ENCODE measurements at places on chromosomes 3 and 15.
A peak's percentile ranks its signal among the peaks of the same experiment; 100 is the strongest.

GRCh38 chr3:88661433-88661824 is 446.0 kb upstream of the EPHA3 start:
- DNase-seq, result no peak

DNA sequence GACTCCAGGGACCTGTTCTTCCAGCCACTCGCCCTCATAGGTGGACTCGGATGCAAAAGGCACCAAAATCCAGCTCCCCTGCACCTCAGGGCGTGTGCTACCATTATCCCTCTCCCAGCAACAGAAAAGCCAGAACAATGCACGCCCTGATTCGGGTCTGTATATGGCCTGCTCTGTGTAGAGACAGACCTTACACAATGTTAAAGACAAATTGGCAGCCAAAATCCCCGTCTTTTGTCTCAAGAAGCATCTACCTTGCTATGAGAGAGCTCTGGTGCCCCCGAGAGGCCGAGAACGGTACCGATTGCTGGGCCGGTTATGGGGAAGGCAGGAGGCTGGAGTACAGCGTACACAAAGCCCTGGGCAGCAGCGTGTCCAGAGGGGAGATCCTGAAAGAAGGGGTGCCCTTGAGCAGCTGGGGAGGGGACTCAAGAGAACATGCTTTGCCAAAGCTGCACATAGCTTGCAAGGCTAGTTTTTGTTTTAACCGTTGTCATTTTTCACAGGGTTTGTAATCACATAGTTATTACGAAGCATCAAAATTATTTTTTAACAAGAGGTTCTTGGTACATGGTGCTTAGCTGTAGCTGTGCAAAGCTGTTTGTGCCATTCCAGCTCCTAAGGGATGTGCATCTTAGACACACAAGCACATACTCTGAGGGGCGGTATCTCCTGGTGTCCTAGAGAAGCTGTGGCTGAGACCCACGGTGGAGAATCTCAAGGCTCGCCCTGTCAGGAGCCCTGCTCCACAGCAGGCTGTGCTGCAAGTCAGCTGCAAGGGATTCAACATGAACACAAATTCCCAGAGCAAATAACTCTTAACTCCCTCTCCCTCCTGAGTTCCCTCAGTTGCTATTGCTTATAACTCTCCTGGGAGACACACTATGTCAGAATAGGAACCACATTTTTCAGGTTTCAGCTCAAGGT is 461.5 kb upstream of the PPP2R3A start:
- DNase-seq, result peak; percentile 9

GRCh38 chr3:100426067-100426682 is 24.8 kb downstream of the LNP1 start:
- DNase-seq, result no peak

DNA sequence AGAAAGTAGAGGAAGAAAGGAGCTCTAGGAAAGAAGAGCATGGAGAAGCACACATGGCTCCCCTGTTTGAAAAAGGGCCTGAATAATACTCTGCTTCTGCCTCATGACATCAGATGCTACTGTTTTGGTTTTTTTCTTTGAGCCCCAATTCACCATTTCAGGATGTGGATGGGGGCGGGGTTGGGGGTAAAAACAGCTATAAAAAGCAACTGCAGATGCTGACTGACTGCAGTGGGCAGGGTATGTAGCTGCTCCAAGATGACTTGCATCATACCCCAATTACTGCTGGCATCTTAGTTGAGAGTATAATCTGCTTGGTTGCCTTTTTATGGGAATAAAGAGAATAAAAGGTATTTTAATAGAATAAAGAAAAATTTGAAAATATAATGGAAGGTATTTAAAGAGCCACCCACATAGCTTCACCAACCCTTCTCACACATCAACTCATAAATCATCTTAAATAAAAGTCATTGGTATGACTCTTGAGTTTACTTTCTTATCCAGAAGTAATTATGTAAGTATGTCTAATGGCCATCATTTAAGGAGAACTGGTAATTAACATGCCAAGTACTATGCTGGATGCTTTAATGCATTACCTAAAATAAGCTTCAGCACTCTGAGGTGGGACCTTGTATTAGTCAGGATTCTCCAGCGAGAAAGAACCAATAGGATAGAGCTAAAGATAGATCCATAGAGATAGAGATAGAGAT is 36.4 kb upstream of the TMEM45A start:
- no peak for DNase-seq

GRCh38 chr3:143753006-143753405 is 95.3 kb downstream of the SLC9A9 start:
- DNase-seq, result no peak

DNA sequence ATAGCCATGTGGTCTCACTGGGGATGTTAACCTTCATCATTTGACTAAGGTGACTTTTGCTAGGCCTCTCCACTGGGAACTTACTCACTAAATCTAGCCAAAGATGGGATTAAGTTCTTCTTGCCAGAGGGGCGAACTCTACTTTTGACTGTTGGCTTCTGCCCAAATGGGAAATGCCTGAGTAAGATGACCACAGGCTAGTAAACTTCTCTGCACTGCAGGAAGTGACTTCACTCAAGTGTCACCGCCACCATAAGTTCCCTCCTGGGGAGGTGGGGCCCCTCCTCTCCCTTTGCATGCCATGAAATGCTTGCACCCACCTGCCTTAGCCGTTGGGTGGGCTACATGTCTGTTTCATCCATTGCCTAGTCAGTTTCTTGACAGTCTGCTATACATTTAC is 388.3 kb downstream of the FEZF2 start:
- peak; percentile 39 for DNase-seq

- no peak for DNase-seq
Observed at GRCh38 chr3:111351334-111351733, 190.7 kb upstream of the CD96 start.

GRCh38 chr15:45855210-45855906 is 220.5 kb downstream of the SQOR start:
- DNase-seq, result no peak

DNA sequence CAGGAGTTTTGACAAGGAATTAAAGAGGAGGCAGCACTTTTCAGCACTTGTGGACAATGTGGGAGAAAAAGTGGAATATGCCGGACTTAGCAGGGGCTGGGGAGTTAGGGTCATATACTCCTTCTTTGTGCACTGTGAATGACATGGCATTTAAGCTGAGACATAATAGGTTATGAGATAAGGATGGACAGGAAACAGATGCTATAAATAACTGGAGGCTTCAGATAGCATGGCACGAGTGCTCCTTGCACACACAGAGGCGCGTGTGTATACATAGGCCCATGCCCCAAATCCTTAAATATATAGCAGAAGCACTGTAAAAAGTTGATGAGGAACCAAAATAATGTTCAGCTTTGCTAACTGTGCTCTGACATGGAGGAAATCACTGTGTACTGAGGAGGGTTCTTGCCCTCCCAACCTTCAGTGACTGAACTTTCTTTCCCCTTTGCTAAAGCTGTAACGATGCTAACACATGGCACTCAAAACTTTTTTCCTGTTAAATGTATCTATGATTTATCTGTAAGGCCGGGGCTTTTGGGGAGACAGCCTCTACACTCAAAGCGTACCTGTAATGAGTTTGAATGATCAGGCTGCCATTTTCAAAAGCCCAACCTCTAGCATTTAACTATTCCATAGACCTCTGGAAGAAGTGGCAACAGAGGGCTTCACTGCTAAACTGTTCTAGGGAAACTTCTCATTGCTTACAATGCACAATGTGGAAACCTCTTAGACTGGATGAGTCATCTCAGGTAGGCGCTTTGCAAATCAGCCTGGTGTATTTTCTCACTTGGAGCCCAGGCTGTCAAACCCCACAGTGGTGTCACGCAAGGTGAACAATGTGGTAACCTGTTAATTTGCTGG is 784.6 kb downstream of the NR2F2 start:
- no peak for DNase-seq

- DNase-seq, result no peak
Observed at GRCh38 chr3:48012659-48013058, 3.6 kb downstream of the MAP4 start.

DNA sequence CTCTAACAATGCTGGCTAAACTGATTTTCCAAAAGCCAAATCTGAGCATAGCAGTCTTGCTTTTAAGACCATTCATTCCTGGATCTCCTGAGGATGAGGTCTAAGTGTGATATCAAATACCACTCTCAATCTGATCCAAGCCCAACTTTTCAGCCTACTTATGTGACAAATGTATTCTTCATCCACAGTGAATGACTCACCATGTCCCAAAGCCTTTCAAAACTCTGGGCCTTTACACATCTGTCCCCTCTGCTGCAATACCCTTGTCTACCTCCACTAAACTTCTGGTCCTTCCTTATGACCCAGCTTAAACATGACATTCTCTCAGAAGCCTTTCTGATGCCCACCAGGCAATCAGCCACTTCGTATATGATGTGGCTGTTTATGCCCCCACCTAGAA is 4.6 kb downstream of the ANAPC13 start:
- DNase-seq, result no peak

GRCh38 chr3:45617430-45618080 is 23.0 kb downstream of the LIMD1 start:
- DNase-seq, result no peak

DNA sequence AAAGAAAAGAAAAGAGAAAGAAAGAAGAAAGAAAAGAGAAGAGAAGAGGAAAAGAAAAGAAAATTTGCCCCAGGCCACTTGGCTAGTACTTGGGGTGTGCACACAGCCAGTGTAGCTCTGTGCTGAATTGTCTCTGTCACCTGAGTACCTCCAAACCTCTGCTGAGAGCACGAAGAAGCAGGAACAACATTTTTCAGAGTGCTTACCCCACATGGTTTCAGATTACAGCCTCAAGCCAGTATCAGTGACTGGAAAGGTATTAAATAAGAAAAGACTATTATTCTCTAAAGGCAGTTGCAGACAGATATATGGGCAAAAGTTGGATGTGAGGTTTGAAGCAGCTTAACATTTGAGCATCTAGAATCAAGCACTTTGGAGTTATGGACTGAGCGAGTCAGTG is 113.3 kb upstream of the PHLDB2 start:
- no peak for DNase-seq

GRCh38 chr3:119257654-119258410 is 17.2 kb upstream of the B4GALT4 start:
- DNase-seq, result no peak

DNA sequence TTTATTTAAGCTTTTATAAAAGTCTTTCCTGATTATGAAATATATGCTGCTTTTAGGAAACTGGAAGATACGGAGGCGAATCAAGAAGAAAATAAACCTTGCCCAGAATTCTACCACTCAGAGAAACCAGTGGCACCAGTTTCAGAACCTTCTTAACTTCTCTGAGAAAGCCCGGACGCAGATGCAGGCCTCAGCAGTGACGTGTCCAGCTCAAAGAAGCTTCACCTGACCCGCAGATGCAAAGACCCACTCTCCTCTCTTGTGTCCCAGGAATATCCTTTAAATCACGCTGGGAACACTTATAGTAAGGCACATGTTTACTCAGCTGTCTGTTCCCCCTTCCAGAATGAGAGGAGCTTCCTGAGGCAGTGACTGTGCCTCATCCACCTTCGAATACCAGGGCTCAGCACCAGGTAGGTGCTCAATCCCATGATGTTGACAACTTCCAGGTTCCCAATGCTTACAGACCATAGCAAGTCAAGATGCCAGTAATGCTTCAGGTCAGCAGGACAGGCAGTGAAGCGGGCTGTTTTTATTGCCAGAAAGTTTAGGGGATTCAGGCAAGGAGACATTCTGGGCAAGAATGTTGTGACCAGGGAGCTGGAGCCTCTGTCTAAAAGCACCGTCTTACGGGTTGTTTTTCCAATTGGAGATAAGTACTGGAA is 39.9 kb upstream of the LDHAL6B start:
- DNase-seq, result no peak

DNA sequence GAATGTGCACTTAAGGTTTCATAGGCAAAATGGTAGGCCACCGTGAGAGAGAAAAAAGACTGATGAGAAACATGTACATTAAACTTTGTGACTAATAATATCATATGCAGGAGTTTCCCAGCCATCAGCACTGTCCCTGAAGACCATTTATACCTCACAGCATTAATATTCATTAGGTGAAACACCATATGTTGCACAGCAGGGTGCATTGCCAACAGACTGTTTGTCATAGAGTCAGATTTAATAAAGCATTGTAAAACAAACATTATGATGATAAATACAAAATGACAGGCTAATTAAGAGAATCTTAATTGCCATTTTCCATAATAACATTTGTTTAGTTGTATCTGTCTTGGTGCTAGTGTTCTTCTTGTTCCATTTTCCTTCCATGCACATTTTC is 578.3 kb downstream of the EPHA3 start:
- DNase-seq, result no peak

GRCh38 chr3:41431386-41431785 is 232.1 kb downstream of the CTNNB1 start:
- DNase-seq, result no peak

DNA sequence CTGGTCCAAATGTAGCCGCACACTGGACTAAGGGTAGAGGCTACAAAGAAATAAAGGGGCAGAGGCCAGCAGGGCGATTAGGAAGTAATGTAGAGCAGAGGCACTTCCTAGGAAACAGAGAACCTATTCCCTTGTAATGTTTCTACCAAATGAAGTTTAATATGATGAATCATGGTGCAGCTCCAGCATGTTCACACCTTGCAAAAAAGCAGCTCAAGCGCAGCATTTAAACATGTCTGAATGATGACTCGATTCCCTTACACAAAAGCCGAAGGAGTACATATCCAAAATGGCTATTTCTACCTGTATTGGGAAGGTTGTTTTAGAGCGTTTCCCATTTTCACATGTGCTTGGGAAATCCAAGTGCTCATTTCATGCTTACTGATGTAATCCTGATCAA is 204.8 kb downstream of the MECOM start:
- DNase-seq, result no peak

DNA sequence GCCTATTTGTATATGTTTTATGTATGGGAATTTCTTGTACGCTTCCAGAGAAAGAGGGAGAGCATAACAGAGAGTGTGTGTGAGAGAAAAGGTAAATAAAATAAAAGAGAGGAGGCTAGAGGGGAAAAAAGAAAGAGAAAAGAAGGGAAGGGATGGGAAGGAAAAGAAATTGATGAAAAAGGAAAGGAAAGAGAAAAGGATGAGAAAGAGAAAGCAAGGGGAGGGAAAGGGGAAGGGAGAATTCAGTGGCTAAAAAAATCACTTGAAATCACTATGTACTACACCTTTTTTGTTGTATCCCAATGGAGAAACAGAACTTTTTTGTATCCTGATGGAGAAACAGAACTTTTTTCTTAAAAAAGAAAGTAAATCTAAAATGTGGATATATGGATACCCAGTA is 165.5 kb upstream of the MBNL1 start:
- no peak for DNase-seq

DNA sequence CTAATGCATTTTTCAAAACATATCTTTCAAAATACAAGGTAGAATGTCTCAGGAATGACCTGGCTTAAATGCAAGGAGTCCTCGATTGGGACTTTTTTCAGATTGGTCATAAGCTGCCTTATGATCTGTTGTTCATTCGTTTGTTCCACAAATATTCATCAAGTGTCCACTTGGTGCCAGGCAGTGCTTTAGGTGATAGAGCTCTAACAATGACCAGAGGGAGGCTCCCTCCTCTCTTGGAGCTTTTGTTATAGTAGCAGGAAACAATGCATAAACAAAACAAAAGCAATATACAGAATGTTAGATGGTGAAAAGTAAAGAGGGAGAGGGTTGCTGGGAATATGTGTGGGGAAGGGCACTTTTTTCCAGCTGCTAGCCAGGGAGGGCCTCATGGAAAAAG is 156.1 kb downstream of the MCTP2 start:
- DNase-seq, result no peak

- no peak for DNase-seq
Observed at GRCh38 chr15:55942332-55942731, 51.1 kb downstream of the NEDD4 start.
